ENCODE measurements at places on chromosomes 3 and 15.
A peak's percentile ranks its signal among the peaks of the same experiment; 100 is the strongest.

GRCh38 chr15:57792724-57793449 is 86.4 kb downstream of the POLR2M start:
- DNase-seq, result no peak

- no peak for DNase-seq
Measured at GRCh38 chr15:98730860-98731711, 82.7 kb downstream of the IGF1R start.

- DNase-seq, result no peak
Measured at GRCh38 chr3:72279068-72279604, 494.2 kb upstream of the PROK2 start.

DNA sequence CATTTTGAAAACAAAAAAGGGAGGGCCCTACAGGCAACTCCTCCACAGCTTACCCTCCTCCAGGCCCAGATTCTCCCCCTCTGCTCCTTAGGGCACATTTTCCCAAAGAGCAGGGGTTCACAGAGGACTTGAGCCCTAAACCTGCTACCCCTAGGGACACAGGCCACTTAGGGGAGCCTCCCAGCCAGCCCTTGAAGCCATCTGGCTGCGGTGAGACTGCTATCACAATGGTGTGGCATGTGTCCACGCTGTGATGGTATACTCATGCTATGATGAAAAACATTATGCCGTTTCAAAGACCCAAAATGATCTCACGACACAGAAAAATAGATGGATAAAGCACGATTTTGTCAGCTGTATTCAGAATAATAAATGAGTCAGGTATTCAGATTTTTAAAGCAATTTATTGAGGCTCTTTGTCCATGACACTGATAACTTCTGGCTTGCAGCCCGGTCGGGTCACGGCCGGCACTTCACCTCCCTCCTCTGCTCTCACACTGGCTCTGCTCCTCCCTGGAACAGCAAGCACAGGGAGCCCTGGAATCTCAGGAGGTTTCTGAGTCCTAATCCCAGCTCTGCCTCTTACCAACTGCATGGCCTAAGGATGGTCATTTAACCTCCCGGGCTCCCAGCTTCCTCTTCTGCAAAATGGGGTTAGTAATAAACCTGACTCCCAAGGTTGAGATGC is 115.3 kb downstream of the MEGF11 start:
- no peak for DNase-seq

DNA sequence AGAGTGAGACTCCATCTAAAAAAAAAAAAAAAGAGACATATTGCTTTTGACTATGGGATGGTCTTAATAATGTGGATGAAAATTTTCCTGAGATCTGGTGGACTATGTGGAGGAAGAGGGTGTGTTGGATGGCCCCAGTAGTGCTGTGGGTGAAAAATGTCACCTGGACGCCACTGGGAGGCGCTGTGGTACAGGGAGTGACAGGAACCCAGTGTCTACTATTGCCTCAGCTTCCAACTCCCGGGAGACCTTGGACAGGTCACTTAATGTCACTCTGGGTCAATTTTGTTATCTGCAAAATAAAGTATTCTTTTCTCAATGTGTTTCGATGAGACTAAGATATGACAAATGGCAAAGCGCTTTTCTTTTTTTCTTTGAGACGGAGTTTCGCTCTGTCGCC is 27.7 kb upstream of the DCP1A start:
- peak; percentile 18 for DNase-seq

GRCh38 chr15:57319226-57319918 is 56.9 kb upstream of the CGNL1 start:
- DNase-seq, result no peak

- no peak for DNase-seq
Measured at GRCh38 chr3:10198761-10199649, 34.3 kb downstream of the IRAK2 start.

DNA sequence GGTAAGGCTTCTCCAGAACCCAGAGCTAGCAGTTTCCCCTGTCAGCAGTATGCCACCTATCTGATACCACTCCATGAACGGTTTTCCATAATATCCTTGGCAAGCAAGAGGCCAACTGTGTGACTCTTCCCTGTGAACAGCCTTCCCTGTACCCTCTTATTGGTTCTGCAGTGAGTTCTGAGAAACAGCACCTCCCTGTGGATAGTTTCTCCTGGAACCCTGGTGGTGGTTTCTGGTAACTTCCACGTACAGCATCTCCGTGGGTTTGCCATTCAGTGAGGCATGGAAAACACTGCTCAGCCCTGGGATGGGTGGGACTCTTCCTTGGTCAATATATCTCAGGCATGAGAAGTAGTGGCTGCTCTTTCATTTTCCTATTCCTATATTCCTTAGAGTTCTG is 19.4 kb upstream of the SERPINI2 start:
- DNase-seq, result no peak

DNA sequence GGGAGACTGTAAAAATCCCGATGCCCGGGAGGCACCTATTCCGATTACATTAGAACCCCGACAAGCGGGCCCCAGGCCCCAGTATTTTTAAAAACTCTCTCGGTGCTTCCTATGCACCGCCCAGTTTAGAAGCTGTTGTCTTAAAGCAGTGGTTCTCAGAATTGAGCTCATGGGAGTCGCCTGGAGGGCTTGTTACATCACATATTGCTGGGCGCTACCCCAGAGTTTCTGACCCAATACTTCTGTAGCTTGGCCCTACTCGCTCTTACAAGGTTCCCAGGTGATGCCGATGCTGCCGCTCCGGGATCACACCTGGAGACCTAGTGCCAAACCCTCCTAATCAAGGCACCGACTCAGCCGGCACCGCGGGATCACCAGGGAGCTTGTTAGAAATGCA is 35.2 kb downstream of the CPN2 start:
- DNase-seq, result no peak

DNA sequence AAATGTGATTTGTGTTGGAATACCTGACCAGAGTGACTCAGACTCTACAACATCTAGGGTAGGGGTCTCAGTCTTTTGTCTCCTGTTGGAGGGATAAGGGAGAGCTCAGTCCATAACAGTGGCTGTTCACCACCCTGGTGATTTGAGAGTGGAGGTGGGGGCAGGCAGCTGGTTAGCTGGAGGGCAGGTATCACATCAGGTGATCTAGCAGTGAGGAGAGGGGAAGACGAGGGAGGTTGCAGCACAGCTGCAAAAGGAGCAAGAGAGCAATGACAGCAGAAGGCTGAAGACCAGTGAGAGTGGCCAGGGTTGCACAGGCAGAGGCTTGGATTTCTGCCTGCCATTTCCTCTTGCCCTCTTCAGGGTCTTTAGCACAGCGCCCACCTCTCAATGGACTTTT is 38.4 kb downstream of the PLCL2 start:
- DNase-seq, result no peak

DNA sequence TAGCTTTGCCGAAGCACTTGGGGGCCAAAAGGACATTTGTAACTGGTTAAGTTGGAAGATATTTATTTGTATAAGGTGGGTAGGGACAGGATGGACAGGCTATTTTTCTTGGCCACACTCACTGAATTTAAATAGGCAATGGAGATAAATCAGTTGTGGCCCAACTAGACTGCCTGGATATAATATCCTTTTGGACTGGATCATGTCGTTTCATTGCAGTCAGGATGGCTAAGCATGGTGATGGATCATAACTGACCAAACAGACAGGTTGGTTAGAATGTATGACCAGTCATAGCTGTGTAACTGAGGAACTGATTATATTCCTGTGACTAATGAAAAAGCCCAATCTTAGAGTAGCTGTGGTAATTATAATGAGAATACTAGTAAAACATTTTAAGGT is 284.0 kb downstream of the LPP start:
- DNase-seq, result no peak

GRCh38 chr3:109275702-109276293 is 40.5 kb downstream of the DPPA2 start:
- DNase-seq, result no peak

GRCh38 chr15:28955160-28955992 is 69.6 kb downstream of the APBA2 start:
- DNase-seq, result no peak

- DNase-seq, result no peak
Measured at GRCh38 chr15:40409366-40409765, 3.8 kb downstream of the IVD start.

DNA sequence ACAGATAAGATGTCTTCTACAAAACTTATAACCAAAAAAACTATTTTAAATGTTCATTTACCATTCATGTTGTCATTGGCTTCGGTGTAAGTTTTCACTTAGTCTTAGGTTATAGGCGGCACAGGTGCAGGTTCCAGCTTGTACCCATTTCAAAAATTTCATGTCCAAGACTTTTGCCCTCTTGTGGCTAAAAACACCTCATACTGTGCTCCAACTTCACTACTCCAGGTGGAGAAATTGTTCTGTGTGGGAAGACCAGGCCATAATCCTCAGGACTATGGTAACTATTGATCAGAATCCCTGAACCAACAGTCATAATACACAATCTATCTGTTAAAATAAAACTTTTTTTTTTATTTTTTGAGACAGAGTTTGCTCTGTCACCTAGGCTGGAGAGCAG is 95.2 kb upstream of the ATP11B start:
- no peak for DNase-seq

DNA sequence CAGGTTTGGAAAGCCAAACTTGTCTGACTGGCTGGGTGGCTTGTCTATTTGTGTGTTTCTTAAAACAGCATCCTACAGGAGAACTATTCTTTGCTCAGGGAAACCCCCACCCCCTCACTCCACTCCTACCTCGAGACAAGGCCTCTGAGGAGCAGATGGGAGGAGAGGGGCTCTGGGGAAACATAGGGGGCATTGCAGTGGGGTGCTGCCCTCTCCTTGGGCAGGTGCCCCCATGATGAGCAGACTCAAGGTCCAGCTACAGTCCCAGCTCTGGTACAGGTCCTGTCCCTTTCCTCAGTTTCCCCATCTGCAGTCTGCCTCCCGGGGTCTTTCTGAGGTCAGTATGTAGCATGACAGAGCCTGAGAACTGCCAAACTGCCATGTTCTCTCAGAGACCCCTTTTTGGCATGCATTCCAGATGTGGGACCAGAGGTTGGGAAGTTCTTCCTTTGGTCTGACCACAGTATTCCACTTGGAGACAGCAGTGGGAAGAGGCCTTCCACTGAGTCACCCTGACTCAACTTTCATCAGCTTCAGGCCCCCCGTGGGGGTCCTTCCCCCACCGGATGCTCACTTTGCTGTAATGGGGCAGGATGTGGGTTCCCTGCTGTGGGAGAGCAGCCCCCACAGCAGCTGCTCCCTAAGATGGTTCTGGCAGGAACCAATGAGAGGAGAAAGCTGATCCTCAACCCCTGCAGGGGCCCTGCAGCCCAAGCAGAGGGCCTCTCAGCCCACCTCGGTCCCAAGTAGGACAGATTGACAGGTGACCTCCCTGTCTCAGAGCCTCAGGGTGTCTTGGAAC is 32.3 kb upstream of the CYP11A1 start:
- no peak for DNase-seq

GRCh38 chr3:10196389-10197052 is 31.8 kb downstream of the IRAK2 start:
- no peak for DNase-seq

GRCh38 chr15:68106656-68107055 is 52.5 kb downstream of the PIAS1 start:
- DNase-seq, result no peak

GRCh38 chr15:37108381-37109167 is 8.2 kb upstream of the MEIS2 start:
- no peak for DNase-seq

DNA sequence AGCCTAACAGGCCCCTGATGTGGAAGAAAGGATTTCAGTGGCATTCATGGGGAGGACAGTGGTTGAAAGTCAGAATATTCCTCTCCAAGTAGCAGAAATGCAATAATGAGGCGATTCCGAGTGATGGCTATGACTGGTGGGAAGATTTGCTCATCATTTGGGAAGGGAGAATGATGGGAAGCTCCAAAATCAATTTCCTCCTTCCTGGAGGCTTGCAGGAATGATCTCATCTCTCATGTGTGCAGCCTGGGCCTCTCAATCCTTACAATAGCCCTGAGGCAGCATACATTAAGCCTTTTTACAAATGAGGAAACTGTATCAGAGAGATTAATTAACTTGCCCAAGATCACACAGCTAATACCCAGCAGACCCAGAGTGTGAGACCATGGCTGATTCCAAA is 58.7 kb downstream of the BOC start:
- no peak for DNase-seq

- DNase-seq, result no peak
Measured at GRCh38 chr3:30440880-30441279, 165.5 kb upstream of the TGFBR2 start.

DNA sequence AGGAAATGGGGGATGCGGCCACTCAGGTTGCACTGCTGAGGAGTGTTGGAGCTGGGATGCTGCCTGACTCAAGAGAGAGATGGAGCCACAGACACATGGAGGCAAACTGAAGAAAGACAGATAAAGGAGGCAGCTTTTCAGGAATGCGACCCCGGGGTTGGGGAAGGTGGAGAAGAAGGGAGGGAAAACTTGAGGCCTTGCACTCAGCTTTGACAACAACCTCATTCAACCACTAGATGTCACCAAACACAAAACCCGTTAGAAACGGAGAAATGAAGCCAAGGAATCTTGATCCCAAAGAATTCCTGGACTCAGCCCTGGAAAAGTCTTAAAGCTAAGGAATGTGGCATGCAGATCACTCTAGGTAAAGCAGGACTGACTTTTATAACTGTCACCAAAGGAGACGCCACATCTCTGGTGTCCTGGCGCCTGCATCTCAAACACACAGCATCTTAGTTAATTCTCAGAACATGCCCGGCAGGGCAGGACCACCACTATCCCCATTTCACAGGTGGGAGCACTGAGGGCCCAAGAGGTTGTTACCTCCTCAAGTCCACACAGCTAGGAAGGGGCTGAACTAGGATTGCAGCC is 59.6 kb upstream of the LMCD1 start:
- DNase-seq, result no peak

- no peak for DNase-seq
Measured at GRCh38 chr3:13301286-13301987, 118.7 kb downstream of the NUP210 start.

- no peak for DNase-seq
Measured at GRCh38 chr15:101351736-101352135, 56.7 kb upstream of the SNRPA1 start.

DNA sequence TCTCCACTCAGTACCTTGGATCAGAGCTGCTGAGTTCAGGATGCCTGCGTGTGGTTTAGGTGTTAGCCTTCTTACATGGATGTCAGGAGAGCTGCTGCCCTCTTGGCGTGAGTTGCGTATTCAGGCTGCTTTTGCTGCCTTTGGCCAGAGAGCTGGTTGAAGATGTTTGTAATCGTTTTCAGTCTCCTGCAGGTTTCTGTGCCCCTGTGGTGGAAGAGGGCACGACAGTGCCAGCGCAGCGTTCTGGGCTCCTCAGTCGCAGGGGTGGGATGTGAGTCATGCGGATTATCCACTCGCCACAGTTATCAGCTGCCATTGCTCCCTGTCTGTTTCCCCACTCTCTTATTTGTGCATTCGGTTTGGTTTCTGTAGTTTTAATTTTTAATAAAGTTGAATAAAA is 7.0 kb upstream of the PODXL2 start:
- DNase-seq, result no peak

- no peak for DNase-seq
Measured at GRCh38 chr15:64022571-64022970, 23.7 kb downstream of the DAPK2 start.

- no peak for DNase-seq
Measured at GRCh38 chr15:51403072-51403878, 61.8 kb downstream of the GLDN start.
